ENCODE measurements at places on chromosomes 2 and 18. TPM values are rescaled to one million over a fixed set of nuclear protein-coding genes. Genes with fewer than 3 reads are reported as not detected.

DNA sequence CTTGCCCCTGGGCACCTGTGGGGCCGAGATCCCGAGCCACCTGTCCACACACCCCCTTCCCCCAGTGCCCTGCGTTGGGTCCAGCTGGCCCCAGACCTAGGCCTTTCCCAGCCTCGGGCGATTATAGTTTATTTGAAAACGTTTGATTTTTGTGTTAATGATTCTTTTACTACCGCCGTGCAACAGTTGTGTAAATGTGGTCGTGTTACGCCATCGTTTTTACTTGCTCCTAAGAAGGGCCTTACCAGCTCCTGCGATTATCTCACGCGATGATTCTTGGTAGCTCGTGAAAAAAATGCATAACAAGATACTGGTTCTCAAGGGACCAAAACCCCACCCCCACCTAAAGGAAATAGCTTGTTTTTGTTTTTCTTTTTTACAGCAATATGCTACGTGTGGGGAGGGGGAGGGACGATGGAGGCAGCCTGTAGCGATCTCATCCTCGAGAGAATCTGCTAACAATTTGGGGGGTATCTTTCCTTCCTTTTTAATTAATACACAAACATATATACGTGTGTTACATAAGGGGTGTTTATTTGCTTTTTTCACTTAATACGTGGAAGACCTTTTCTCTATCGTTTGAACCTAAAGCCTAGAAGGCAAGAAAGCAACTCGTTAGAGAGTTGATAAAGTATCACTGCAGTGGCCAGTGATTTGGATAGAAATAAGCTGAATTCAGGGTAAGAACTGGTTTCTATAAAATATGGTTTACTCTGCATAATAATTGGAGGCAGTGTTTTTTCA lies 1.0 kb downstream of the ZDBF2 start:
- peaks cover 4% of the 10 kb centered on the region for H3K4me1 ChIP-seq
- DNase-seq: peak; percentile 23
- no peak overlapping the region for H3K27ac ChIP-seq
- no peaks in the 10 kb centered on the region for H3K36me3 ChIP-seq
- peaks cover 5% of the 10 kb centered on the region for H3K27me3 ChIP-seq

- peaks cover 4% of the 10 kb centered on the region for H3K27me3 ChIP-seq
- no peak for DNase-seq
- H3K4me1 ChIP-seq: no peaks in the 10 kb centered on the region
- H3K27ac ChIP-seq: no peak overlapping the region
These were observed 61.4 kb downstream of the MYO5B start for GRCh38 chr18:50133526-50133925.

DNA sequence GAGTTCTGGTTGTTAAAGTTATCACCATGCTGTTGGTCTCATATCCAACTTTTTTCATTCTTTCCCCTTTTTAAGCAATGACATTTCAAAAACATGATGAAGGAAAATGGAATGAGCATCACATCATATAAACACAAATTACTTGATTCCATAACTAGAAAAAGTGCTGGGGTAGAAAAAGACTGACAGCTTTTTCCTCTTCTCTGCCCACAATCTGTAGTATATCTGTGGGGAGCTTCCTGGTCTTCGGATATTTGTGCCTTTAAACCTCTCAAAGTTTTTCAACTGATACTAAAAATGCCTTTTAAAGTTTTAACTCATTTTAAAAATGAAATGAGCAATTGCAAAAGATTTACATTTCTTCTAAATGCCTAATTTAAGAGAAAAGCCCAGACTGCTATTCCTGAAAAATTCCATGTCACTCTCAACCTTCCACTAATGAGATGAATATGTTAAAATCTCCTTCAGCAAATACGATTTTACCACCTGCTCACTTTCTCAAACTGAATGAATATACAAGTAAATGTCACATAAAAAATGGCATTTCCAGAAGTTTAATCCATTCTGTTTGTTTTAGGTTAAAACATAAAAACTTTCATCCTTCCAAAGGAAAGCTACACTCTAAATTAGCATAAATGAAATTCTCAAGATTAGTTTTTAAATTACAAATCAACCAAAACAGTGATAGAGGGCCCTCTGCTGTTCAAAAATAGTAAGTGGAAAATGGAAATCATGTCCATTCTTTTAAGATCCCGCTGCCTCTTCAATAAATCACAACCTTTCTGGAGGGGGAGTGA lies 2.1 kb downstream of the DNAH7 start:
- H3K4me3 ChIP-seq: no peak overlapping the region
- no peak for DNase-seq
- no peaks in the 10 kb centered on the region for H3K27me3 ChIP-seq
- H3K36me3 ChIP-seq: no peaks in the 10 kb centered on the region

DNA sequence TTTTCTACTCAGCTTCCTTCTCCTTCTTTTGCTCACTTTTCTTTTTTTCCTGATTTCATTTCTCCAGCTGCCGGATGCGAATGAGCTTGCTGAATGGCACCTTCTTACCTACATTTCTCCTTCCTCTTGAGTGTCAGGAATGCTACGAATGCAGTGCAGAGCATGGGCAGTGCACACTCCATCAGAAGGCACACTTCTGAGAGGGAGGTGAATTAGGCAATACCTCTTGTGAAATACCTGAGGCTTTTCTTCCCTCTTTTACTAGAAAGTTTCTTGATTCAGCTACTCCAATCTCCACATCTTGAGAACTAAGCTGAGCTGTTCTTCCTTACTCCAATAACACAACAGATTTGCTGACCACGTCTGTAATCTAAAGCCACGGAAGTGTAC lies 51.1 kb downstream of the PLEKHM3 start:
- H3K4me1 ChIP-seq: no peaks in the 10 kb centered on the region
- DNase-seq: no peak
- peaks cover 6% of the 10 kb centered on the region for H3K36me3 ChIP-seq
- H3K27me3 ChIP-seq: no peaks in the 10 kb centered on the region
- H3K27ac ChIP-seq: no peak overlapping the region

DNA sequence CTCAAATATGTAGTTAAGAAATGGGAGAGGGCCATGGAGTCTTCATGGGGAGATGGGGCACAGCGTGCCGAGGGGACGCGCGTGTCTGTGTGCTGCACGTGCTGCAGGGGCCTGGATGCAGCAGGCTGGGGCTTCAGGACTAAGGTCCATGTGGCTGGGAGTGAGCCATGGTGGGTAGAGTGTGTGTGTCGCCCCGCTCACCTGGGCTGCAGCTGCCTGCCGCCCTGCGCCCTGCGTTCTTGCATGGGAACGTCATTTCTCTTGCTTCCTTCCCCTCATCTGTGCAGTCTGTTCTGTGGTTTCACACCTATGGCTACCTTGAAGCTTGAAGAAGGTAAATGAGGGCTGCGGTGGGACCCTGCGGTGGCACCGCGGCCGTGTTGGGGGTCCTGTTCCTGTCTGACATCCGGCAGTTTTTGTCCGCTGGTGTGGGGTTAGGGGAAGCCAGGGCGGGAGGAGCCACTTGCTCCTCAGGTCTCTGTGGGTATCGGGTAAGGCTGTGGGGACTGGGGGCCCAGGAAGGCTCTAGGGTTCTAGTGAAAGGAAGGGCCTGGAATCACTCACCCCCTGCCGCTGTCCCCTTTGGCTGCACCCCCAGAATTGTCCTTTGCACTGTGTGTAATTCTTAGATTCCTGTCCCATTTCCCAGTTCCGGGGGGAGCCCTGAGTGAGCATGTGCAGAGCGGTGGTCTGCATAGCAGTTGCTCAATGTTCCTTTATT lies 54.1 kb upstream of the HS6ST1 start:
- peaks cover 16% of the 10 kb centered on the region for H3K4me1 ChIP-seq
- no peak overlapping the region for H3K4me3 ChIP-seq
- peak; percentile 79 for DNase-seq
- H3K36me3 ChIP-seq: no peaks in the 10 kb centered on the region
- no peaks in the 10 kb centered on the region for H3K27me3 ChIP-seq
- H3K27ac ChIP-seq: no peak overlapping the region

- H3K27me3 ChIP-seq: no peaks in the 10 kb centered on the region
- H3K36me3 ChIP-seq: no peaks in the 10 kb centered on the region
- H3K4me1 ChIP-seq: no peaks in the 10 kb centered on the region
- no peak for DNase-seq
These were observed 318.8 kb downstream of the RND3 start for GRCh38 chr2:150168595-150169236.

GRCh38 chr2:43327119-43327518 lies 100.7 kb upstream of the ZFP36L2 start:
- no peak for DNase-seq
- H3K4me3 ChIP-seq: no peak overlapping the region
- H3K27me3 ChIP-seq: no peaks in the 10 kb centered on the region
- H3K4me1 ChIP-seq: no peaks in the 10 kb centered on the region

GRCh38 chr18:70578480-70578879 lies 289.6 kb downstream of the SOCS6 start:
- H3K27ac ChIP-seq: no peak overlapping the region
- no peak overlapping the region for H3K4me3 ChIP-seq
- DNase-seq: no peak
- no peaks in the 10 kb centered on the region for H3K27me3 ChIP-seq
- H3K36me3 ChIP-seq: no peaks in the 10 kb centered on the region
- no peaks in the 10 kb centered on the region for H3K4me1 ChIP-seq

DNA sequence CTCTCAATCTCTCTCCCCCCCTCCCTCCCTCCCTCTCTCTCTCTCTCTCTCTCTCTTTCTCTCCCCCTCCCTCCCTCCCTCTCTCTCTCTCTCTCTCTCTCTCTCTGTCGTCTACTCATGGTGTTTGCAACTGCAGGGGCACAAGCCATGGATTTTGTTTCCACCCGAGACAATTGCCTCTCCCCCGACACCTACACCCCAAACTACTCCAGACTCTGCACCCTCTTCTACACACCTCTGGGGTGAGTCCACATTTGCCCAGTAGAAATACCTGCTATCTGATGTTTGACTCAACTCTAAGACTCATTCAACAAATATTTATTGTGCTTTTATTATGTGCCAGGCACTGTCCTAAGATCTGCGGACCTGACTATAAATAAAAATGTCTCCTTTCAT lies 93.7 kb downstream of the TMEM17 start:
- H3K27ac ChIP-seq: no peak overlapping the region
- H3K36me3 ChIP-seq: no peaks in the 10 kb centered on the region
- no peaks in the 10 kb centered on the region for H3K27me3 ChIP-seq
- H3K4me3 ChIP-seq: no peak overlapping the region
- H3K4me1 ChIP-seq: peaks cover 6% of the 10 kb centered on the region
- no peak for DNase-seq

GRCh38 chr2:74886811-74887210 lies 52.9 kb downstream of the HK2 start:
- H3K4me1 ChIP-seq: no peaks in the 10 kb centered on the region
- H3K36me3 ChIP-seq: no peaks in the 10 kb centered on the region
- no peak overlapping the region for H3K4me3 ChIP-seq
- no peak for DNase-seq

DNA sequence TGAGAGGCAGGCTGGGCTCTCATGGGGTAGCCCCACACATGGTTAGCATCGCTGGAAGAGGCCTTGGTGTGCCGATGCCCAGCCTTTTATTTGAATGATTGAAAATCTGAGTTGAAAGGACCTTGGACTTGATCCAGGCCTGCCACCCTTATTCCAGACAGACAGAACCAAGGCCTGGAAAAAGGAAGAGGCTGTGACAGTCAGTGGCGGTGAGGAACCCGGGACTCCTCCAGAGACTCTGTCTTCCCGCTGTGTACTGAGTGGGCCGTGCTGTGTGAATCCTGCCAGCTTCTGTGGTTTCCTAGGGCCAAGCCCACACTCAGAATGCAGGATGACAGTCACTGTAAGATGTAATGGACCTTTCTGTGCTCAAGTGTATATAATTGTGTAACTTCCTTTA lies 218.5 kb downstream of the LDLRAD4 start:
- H3K4me3 ChIP-seq: peak overlapping the region; percentile 38
- no peaks in the 10 kb centered on the region for H3K36me3 ChIP-seq
- H3K4me1 ChIP-seq: peaks cover 30% of the 10 kb centered on the region
- H3K27ac ChIP-seq: no peak overlapping the region
- DNase-seq: no peak
- no peaks in the 10 kb centered on the region for H3K27me3 ChIP-seq

DNA sequence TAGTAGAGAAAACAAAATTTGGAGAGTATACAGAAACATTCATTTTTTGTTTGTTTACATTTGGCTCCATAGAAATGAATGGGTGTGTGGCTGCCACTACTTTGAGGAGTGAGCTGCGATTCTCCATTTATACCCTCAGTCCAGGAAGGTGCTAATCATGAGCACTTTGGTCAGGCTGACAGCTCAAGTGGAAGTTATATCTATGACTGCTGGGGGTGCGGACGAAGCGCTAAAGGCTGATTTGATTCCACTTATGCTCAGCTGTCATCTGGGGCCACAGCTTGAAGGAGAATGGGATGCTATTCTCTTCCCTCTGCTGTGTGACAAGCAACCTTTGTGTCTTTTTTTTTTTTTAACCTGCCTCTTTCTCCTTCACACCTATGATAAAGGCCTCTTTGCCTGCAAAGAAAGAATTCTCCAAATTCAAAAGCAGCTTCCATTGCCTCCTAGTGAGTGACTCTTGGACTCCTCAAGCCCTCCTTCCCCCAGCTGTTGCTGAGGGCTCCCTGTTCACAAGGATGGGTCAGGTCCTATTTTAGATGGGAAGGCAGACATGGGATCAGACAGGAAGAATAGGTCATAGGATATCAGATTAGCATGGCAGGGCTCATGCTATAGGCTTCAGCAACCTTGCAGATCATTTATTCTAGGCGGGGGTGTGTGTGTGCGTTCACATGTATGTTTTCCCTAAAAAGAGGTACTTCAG lies 201.6 kb downstream of the SETBP1 start:
- H3K27ac ChIP-seq: no peak overlapping the region
- H3K27me3 ChIP-seq: no peaks in the 10 kb centered on the region
- H3K4me1 ChIP-seq: no peaks in the 10 kb centered on the region
- no peak overlapping the region for H3K4me3 ChIP-seq
- DNase-seq: no peak

GRCh38 chr2:169360984-169361705 lies 1.2 kb downstream of the LRP2 start:
- peaks cover 20% of the 10 kb centered on the region for H3K4me1 ChIP-seq
- H3K27ac ChIP-seq: peak overlapping the region; percentile 3
- H3K4me3 ChIP-seq: peak overlapping the region; percentile 71

GRCh38 chr2:127698553-127699355 lies 2.5 kb upstream of the SFT2D3 start:
- no peak overlapping the region for H3K4me3 ChIP-seq
- no peaks in the 10 kb centered on the region for H3K27me3 ChIP-seq
- DNase-seq: no peak
- H3K4me1 ChIP-seq: peaks cover 25% of the 10 kb centered on the region

GRCh38 chr18:59546188-59546587 lies 151.0 kb downstream of the CCBE1 start:
- H3K4me3 ChIP-seq: no peak overlapping the region
- H3K36me3 ChIP-seq: no peaks in the 10 kb centered on the region
- no peak for DNase-seq
- no peak overlapping the region for H3K27ac ChIP-seq
- H3K27me3 ChIP-seq: no peaks in the 10 kb centered on the region

GRCh38 chr18:35526495-35527059 lies 28.8 kb upstream of the INO80C start:
- no peak overlapping the region for H3K27ac ChIP-seq
- H3K27me3 ChIP-seq: no peaks in the 10 kb centered on the region
- H3K36me3 ChIP-seq: no peaks in the 10 kb centered on the region
- H3K4me3 ChIP-seq: no peak overlapping the region

- no peaks in the 10 kb centered on the region for H3K4me1 ChIP-seq
- DNase-seq: no peak
- H3K4me3 ChIP-seq: no peak overlapping the region
These were observed 377.8 kb upstream of the FSIP2 start for GRCh38 chr2:185360776-185361175.

FAM110C gene
- 0.44 TPM for total RNA-seq

ACMSD gene
- not detected for total RNA-seq

FIGLA gene
- total RNA-seq: not detected

STARD6 gene
- 0.46 TPM for total RNA-seq

SULT1C4 gene
- not detected for total RNA-seq

TMEM37 gene
- total RNA-seq: not detected

AP1S3 gene
- 15.4 TPM for total RNA-seq

SIGLEC15 gene
- total RNA-seq: not detected

All from CD8-positive, alpha-beta memory T cell (primary cell).